ENCODE measurements at places on chromosomes 13 and 19.

GRCh38 chr13:80339912-80340650, 845 bp downstream of the SPRY2 start:
- DNase-seq, result peak; percentile 19

DNA sequence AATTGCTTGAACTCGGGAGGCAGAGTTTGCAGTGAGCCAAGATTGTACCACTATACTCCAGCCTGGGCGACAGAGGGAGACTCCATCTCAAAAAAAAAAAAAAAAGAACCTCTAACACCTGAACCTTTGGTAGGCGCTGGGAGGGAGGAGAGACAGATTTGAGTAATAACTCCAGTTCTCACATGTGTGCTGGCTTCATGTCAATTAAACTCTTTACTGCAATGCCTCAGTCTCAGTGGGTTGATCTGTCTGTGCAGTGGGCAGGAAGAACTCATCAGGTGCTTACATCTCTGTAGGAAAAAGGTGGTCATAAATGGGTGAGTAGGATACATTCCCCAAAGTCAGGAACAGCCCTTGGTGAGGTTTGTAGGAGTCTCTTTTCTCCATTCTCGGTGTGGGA, 85.1 kb upstream of the ABCC4 start:
- DNase-seq, result no peak

GRCh38 chr19:375395-376110, 31.0 kb upstream of the MIER2 start:
- DNase-seq, result no peak

DNA sequence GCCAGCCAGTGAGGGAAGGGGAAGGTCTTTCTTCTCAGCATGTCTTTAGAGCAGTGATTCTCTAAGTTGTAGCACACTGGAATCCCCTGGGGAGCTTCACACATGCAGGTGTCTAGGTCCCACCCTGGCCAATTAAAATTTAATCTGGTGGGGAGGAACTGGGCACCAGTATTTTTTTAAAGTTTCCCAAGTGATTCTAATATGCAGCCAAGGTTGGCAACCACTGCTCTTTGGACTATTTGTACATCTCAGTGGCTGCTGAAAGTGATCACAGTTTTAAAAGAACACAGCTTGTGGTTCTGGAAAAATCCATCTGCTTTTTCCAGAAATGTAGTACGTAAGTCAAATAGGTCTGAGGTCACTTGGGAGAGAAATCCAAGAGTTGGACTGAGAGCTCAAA, 10.7 kb upstream of the KATNAL1 start:
- no peak for DNase-seq

DNA sequence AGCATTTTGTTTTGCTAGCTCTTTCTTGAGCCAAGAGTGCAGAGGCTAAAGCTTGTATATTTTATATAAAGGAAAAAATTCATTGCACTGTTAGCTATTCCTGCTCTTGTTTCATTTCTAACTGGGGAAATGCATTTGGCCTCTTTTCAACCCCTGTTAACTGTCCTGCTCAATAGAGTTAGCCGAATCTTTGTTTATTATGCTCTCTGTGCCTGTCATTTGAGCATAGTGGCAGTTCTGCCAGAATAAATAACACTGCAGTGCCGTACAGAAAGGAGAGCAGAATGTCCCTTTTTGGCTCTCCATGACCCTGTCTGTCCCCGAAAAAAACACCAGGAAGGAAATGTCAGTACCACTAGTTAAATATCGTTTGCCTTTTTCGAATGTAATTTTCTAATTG, 350.8 kb downstream of the MYO16 start:
- no peak for DNase-seq

- no peak for DNase-seq
Measured at GRCh38 chr13:38684714-38685113, 2.2 kb upstream of the FREM2 start.

DNA sequence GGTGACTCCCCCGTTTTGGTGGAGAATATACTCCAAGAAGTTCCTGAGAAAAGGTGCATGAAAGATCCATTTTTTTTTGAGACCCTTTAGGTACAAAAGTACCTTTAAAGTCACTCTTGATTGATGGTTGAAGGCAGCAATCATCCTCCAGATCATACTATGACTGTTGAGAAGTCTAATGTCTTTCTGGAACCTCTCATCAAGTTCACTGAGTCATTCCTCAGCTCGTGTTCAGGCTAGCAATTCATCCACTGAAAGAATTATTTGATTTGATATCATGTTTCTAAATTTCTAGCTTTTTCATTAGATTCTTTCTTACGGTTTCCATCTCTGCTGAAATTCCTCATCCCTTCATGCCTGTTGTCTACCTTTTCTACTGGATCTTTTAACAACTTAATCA, 65.1 kb upstream of the GJB6 start:
- DNase-seq, result peak; percentile 23

- no peak for DNase-seq
Measured at GRCh38 chr19:33458807-33459206, 62.8 kb downstream of the PEPD start.
